Stimulated activated CD4-positive, alpha-beta T cell treated with anti-CD3 and anti-CD28 coated beads, Interleukin-15, amount 100 ng/mL, for 24 hours (primary cell): ENCODE measurements at places on chromosomes 11 and 22.

DNA sequence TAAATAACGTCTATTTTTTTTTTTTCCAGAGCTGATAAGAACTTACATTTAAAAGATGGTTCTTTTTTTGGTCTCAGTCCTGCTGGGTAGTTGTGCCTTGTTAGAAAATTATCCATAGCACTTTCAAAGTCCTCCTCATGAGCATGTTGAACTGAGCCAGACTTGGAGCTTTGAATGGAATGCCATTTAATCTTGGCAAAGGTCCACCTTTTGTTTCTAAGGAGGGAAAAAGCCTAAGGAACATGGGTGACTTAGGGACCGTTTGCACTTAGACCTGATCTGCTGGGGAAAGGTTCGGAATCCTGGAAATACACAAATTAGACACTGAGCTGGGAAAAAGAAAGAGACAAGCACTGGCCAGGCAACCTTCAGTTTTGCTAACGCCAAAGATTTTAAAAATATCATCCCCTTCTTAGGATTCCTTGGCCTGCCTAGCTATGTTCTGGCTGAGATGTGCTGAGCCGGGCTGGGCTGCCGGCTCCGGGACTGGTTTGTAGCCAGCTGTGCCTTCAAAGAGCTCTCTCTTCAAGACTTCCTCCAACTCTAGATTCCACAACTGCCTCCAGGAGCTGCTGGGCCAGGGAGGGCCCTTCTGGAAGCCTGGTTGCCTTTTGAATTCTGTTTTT is 67.4 kb downstream of the ENDOD1 start:
- no peak for DNase-seq

DNA sequence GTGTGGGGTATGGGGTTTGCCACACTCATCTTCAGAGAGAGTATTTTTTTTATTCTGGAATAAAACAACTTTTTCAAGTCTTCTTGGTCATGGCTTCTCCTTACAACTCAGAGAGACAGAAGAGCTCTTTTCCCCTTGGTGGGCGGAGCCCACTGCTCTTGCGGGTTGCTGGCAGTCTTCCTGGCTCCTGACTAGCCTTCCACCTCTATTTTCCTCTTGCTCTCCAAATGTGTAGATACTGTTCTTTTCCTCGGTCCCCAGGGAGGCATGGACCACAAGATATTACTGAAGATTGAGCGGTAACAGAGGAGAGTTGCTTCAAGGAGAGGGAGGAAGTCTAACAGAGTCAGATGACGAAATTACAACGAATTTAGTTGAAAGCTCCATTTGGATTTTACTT is 210.6 kb downstream of the NTM start:
- DNase-seq = no peak

- no peak for DNase-seq
Observed at GRCh38 chr11:120681434-120682331, 170.1 kb downstream of the GRIK4 start.

GRCh38 chr22:25663654-25664053 is 78.3 kb upstream of the MYO18B start:
- DNase-seq = no peak

DNA sequence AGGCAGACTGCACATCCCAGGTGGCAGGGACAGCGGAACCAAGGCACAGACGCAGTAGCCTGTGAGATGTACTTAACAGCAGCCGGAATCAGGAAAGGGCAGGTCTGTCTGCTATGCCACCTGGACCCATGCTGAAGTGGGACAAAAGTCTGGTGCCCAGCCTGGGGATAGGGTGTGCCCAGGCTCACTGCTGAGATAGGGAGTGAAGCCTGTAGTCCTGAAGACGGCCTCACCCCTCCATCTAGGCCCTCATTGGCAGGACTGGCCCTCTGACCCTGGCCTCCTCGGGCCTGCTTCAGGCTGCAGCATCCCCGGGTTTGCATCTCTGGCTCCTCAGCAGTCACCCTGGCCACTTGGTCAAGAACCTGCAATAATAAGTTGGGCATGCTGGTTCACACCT is 32.4 kb upstream of the TSKU start:
- DNase-seq = no peak

DNA sequence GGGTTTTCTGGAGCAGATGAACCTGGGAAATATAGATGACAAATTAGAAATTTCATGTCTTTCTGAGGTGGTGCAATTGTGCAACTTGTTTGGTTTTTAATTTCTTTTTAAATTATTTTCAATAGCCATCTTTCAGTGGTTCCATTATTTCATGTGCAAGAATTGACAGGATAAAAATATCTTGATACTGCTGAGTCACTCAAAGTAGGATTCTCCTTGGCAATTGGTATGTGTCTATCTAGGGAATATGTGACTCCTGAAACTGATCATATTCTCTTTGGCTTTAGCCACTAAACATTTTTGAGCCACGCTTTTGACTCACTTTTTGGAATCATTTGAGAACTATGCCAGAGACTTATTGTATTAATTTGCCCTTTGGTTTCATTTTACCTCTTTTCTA is 331.5 kb downstream of the KCNA4 start:
- DNase-seq = no peak

GRCh38 chr11:65525546-65526480 is 930 bp downstream of the SCYL1 start:
- DNase-seq = no peak

GRCh38 chr11:67382276-67383136 is 9.1 kb upstream of the CLCF1 start:
- peak; percentile 87 for DNase-seq

- DNase-seq = no peak
Observed at GRCh38 chr11:10499452-10499851, 41.5 kb downstream of the RNF141 start.
